ENCODE measurements at places on chromosomes 12 and 14.

- no peak for DNase-seq
These were observed 454.2 kb downstream of the AEBP2 start for GRCh38 chr12:19893514-19893913.

DNA sequence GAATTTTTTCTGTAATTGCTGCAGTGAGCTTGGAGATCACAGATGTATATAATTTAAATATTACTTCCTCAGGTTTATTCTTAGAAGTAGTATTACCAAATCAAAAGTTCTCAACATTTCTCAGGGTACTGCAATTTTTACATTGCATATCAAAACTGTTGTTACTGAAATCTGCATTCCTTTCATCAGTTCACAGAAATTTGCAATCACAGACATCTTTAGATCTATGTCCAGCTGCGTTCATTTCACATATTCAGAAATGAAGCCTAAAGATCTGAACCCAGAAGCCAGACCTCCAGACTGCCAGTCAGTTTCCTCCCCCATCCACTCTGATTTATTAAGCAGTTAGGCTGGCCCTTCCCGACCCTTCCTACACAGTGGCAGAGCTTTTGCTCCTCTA, 18.2 kb upstream of the IFT81 start:
- no peak for DNase-seq

DNA sequence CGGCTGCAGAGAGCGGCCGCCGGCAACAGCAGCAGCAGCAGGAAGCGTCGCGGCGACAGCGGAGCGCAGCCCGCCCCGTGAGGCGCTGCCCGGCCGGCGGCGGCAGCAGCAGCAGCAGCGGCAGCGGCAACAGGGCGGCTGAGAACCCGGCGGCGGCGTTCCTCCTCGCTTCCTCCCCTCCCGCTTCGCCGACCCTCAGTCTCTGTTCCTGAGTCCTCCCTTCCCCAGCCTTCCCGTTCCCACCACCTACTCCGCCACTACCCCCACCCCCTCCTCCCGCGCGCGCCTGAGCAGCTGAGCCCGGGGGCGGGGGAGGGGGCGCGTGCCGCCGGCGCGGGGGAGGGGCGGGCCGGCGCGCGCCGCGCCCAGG, 310 bp downstream of the BICDL1 start:
- DNase-seq, result no peak

GRCh38 chr12:95463050-95463449, 10.9 kb upstream of the METAP2 start:
- DNase-seq, result no peak

- no peak for DNase-seq
These were observed 996 bp downstream of the SSPN start for GRCh38 chr12:26196421-26196716.

GRCh38 chr12:47370421-47370820, 290.7 kb upstream of the AMIGO2 start:
- no peak for DNase-seq

GRCh38 chr12:47774663-47775062, 1.6 kb downstream of the SLC48A1 start:
- DNase-seq, result no peak

DNA sequence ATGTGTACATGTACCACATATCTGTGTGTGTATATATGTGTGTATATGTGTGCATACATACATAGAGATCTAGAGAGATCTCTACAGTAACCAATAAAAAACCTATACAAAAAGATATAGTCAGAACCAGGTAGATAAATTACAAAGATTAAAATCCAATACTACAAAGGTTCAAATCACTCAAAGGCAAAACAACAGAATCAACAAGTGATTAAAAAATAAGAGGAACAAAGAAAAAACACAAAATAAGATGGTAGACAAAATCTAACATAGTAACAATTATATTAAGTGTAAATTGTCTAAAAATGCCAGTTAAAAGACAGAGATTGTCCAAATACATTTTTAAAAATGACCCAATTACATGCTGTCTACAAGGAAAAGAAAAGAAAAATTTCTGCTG, 83.6 kb downstream of the R3HDM2 start:
- DNase-seq, result no peak

GRCh38 chr14:51877810-51878209, 17.4 kb downstream of the GNG2 start:
- DNase-seq, result no peak

DNA sequence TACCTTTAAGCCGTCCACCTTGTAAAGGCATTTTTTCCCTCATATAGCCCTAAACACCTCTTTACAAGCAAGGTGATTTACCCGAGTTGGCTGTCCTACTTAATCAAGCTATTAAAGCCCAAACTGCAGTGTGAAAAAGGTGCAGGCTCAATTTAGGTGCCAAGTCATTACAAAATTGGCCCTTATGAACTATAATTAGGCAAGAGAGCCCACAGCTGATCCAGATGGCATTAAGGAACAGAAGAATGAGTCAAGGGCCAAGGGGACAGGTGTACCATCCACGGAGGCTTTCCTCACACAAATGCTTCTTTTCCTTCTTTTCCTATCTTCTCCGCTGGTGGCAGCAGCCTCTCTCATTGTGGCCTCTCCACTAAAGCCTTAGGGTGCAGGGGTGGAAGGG, 90.5 kb downstream of the TTC8 start:
- DNase-seq, result no peak
